ENCODE measurements at places on chromosomes 3 and 15. TPM values are rescaled to one million over a fixed set of nuclear protein-coding genes. Genes with fewer than 3 reads are reported as not detected.

Gene HERC2
- 63.6 TPM for total RNA-seq

Gene CNTN3
- 0.38 TPM for total RNA-seq

Gene P2RY13
- total RNA-seq = not detected

Gene MUC4
- total RNA-seq = under 0.01 TPM

Gene PPP1R14D
- total RNA-seq = not detected

Gene CASR
- not detected for total RNA-seq

Gene SOX14
- not detected for total RNA-seq

Gene SLC7A14
- total RNA-seq = 1.6 TPM

Gene ARIH1
- total RNA-seq = 51.8 TPM

Gene SMCO1
- not detected for total RNA-seq

Gene RSRC1
- 52.7 TPM for total RNA-seq

Gene PGBD4
- 0.90 TPM for total RNA-seq

Gene KLHDC8B
- total RNA-seq = 29.3 TPM

Gene DLL4
- 103 TPM for total RNA-seq

Gene KNG1
- not detected for total RNA-seq

Gene SLC27A2
- not detected for total RNA-seq

Gene CHCHD4
- 14.3 TPM for total RNA-seq

Gene C2CD4B
- 38.2 TPM for total RNA-seq

Gene GOLGA6L7
- not detected for total RNA-seq

Gene ACVR2B
- 3.4 TPM for total RNA-seq

Gene BTLA
- not detected for total RNA-seq

Gene SCN5A
- total RNA-seq = 3.7 TPM

Gene PYGO1
- 0.27 TPM for total RNA-seq

Gene SLC12A8
- 2.7 TPM for total RNA-seq

Gene ERC2
- 1.1 TPM for total RNA-seq

Gene TNNC1
- 0.18 TPM for total RNA-seq

Gene MBNL1
- 188 TPM for total RNA-seq

Gene MESP1
- total RNA-seq = 0.18 TPM

Gene CLDN18
- not detected for total RNA-seq

Gene ONECUT1
- not detected for total RNA-seq

Gene PIGZ
- total RNA-seq = 2.4 TPM

Gene NKIRAS1
- 7.8 TPM for total RNA-seq

Gene SUCNR1
- total RNA-seq = not detected

Gene POPDC2
- 0.09 TPM for total RNA-seq

Gene TRAIP
- total RNA-seq = 2.1 TPM

Gene GABRG3
- total RNA-seq = not detected

Gene PSMD2
- total RNA-seq = 747 TPM

Gene PLA2G4E
- total RNA-seq = not detected

Gene SAMMSON
- not detected for total RNA-seq

Gene MST1R
- 0.54 TPM for total RNA-seq

Gene VIPR1
- 1.8 TPM for total RNA-seq

Gene LSAMP
- total RNA-seq = not detected

Gene CIDEC
- 0.09 TPM for total RNA-seq
